ENCODE measurements at places on chromosomes 3 and 15.

DNA sequence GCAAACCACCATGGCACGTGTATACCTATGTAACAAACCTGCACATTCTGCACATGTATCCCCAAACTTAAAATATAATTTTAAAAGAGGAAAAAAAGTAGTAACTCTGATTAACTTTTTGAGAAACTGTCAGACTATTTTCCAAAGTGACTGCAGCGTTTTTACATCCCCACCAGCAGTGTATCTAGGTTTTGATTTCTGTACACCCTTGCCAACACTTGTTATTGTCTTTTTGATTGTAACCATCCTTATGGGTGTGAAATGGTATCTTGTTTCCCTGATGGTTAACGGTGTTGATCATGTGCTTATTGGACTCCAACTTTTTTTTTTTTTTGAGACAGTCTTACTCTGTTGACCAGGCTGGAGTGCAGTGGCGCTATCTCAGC, 23.0 kb upstream of the ALPK3 start:
- no peak for DNase-seq

DNA sequence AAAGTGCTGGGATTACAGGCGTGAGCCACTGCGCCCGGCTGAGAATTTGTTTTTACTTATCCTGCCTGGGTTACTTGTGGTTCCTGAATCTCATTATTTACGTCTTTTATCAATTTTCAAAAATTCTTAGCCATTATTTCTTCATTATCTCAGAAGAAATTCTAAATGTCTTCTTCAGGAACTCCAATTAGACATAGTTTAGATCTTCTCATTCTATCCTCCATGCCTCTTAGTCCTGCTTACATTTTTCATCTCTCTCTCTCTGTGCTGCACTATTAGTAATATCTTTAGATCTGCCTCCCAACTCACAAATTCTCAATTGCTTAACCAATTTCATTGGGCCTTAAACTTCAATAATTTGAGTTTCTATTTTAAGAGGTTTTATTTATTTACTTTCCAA, 124.4 kb upstream of the MRPS22 start:
- DNase-seq: no peak

- DNase-seq: no peak
Observed at GRCh38 chr3:127808197-127808596, 14.1 kb downstream of the MGLL start.

DNA sequence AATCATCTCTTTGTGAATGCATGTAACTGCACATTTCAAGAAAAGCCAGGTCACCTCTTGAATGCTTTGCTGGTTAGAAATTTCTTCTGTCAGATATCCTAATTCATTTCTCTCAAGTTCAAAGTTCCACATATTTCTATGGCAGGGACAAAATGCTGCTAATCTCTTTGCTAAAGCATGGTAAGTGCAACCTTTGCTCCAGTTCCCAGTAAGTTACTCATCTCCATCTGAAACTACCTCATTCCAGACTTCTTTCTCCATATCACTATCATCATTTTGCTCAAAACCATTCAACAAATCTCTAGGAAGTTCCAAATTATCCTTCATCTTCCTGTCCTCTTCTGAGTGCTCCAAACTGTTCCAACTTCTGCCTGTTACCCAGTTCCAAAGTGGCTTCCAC, 230.6 kb downstream of the ZMAT3 start:
- DNase-seq: no peak

DNA sequence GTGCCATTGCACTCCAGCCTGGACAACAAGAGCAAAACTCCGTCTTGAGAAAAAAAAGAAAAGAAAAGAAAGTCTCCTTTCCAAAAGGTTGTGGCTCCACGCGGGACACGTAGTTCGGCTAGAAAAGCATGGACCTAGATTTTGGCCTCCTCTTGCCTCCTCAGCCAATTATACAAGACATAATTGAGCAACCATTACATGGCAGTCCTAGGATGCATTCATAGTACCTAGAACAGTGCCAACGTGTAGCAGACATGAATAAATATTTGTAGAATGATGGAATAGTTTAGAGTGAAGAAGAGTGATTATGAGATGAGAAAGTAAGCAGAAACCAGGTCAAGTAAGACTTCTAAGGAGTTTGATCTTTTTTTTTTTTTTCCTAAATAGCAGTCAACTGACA, 112.5 kb downstream of the ZNF609 start:
- no peak for DNase-seq

All from CD8-positive, alpha-beta T cell (primary cell).